ENCODE measurements at places on chromosomes 13 and 19.

DNA sequence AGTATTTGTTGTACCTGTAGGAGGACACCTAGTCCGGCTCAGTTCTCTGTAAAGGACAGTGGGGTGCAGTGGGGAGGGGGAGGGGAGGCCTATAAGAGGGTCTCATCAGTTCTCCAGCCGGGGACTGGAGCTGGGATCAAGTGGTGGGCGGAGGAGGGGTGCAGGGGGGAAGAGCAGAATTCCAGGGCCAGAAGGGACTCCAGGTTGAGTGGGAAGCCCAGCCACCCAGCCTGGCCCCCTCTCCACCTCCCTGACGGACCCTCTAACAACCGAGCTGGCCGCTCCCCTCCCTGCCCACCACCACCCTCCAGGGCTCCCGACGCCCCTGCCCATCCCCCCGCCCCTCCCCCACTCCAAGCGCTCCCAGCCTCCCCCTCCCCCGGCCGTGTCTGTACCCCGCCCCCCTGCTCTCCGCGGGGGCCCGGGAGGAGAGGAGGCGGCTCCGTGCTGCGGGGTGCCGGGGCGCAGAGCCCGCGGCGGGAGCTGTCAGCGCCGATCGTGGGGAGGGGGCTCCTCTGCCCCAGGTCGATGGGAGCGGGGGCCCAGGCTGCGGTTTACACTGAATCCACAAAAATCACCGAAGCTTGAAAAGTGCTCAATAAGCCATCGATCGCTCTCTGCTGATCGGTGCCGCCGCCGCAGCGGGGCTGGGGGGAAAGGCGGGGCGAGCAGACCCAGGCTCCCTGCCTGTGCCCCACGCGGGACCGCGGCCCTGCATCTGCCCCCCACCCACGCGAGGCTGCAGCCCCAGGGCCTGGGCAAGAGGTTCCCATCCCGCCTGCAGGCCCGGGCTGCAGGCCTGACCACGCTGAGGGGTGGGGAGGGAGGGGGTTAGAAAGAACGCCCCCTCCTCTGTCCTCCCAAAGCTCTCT, 34.6 kb upstream of the ONECUT3 start:
- DNase-seq, result no peak

- no peak for DNase-seq
Measured at GRCh38 chr19:2540646-2541454, 64.9 kb downstream of the GADD45B start.

GRCh38 chr13:49936075-49936967, at the start of gene SPRYD7:
Gene SPRYD7 (minus strand): TSS chr13:49936340. CDS start chr13:49936235, 105 bp downstream.
- DNase-seq, result peak; percentile 89

DNA sequence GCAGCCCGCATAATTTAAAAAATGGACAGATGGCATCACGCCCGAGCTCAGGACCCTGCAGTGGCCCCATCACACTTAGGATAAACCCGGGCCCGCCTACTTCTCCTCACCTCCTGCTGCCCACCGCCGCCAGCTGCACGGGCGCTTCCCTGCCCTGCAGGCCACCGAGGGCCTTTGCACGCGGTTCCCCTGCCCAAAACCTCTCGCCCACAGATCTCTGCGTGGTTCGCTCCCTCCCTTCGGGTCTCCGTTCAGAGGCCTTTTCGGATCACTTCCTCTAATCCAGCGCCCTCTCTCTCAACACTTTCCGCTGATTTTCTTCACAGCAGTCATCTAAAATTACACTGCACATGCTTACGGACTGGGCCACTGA, 1.8 kb downstream of the SHISA7 start:
- no peak for DNase-seq

All from activated T-helper 1 cell treated with anti-CD3 and anti-CD28 coated beads, Interleukin-2, amount 50 U/mL, for 16 hours (primary cell).